ENCODE measurements at places on chromosomes 4 and X.

GRCh38 chr4:17115583-17115982 is 217.1 kb upstream of the LDB2 start:
- no peak for DNase-seq

GRCh38 chrX:24235084-24235710 is 78.7 kb downstream of the SUPT20HL2 start:
- DNase-seq, result no peak

GRCh38 chrX:150365990-150366911 is 3.1 kb downstream of the MAMLD1 start:
- DNase-seq, result no peak

DNA sequence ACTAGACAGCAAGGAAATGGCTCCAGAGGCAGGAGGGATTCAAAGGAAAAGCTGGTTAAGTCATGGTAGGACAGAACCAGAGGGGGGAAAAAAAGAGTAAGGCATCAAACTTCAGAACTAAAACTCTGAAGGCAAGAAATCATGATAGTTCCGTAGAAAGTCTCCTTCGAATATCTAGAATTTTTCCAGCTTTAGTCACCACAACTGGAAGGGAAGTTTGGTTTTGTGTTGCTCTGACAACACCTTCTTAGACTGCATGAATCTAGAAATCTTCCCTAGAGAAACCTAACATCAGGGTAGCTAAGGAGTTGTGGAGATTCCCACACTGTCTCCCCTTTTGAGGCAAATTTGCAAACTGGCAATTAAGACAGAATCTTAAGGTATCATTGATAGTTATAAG is 33.7 kb downstream of the AMMECR1 start:
- DNase-seq, result no peak

Data from activated CD4-positive, CD25-positive, alpha-beta regulatory T cell (primary cell).